MV-4-11 (cell line): ENCODE measurements at places on chromosomes 5 and 9.

- no peak for DNase-seq
Measured at GRCh38 chr5:29367176-29367833, 1826.2 kb upstream of the CDH6 start.

- DNase-seq, result peak; percentile 10
Measured at GRCh38 chr9:117757561-117758190, 53.5 kb downstream of the TLR4 start.

DNA sequence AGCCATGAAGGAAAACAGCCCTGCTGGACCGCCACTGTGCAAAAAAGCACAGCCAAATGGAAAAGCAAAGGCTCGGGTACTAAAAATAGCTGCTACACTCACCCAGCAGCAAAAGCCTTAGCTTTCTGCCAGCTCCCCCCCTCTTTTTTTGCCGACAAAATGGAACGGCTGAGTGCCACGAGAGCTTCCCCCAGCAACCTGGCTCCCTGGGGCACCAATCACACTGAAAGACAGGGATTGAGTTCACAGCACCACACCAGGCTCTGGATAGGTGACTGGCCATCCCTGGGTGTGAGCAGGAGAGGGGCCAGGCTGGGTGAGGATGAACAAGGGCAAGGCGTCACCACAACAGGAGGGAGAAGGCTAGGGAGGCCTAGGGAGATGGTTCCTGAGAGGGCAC, 66.7 kb downstream of the SIL1 start:
- DNase-seq, result no peak

GRCh38 chr5:156879665-156880285, 29.7 kb downstream of the PPP1R2B start:
- DNase-seq, result no peak

- no peak for DNase-seq
Measured at GRCh38 chr5:1643651-1644392, 120.1 kb upstream of the LPCAT1 start.

DNA sequence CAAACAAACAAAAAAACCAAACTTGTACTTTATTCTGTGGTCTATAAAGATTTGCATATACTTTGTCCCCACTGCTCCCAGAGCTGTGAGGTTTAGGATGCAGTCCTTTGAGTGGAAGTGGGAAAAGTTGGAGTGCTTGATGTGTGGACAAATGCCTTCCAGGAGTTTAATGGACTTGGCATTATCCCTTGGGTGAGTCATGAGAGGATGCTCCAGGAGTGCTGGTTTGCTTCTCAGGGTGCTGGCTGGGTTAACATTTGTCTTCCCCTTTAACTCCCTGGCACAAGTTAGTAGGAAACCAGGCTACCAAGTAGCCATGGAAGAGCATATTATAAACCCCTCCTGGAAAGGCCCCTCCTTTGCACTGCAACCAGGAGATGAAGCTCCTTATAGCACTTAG, 417.4 kb upstream of the RIOK2 start:
- no peak for DNase-seq

GRCh38 chr5:16916262-16916878, 19.7 kb downstream of the MYO10 start:
- peak; percentile 84 for DNase-seq

DNA sequence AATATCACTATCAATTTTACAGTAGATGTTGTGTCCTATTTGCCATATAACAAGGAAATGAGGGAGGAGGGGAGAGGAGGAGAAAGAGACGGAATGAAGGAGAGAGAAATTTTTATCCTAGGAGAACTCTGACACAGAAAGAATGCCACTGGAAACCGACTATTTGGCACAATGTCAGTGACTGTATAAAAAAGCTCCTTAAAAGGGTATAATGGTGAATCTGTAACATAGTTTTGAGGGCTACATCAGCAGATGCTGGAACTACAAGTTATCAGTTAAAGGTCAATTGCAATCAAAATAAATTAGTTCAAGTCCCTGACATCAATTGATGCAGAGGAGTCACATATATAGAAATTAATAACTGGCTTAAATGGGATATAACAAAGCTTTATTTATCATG, 5.7 kb downstream of the EDIL3 start:
- DNase-seq, result no peak

DNA sequence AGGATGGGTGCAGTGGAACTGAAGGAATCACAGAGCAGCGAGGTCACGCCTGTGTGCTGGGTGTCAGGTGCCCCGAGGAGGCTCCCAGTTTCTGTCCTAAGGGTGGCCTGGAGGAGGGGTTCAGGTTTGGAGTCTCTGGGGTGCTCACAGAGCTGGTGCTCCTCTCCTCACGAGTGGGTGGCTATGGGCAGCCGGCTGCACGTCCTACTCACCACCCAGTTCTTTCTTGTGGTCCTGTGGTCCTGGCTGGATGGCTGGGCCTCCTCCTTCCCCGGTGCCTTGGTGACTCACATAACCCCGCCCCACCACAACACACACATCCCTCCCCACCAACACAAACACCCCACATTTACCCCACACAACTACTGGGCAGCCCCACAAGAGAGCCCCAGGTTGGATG, 9.9 kb upstream of the PTGS1 start:
- DNase-seq, result no peak
